Left cardiac atrium (tissue), 4 donors: ENCODE measurements at places on chromosomes 5 and 9. TPM values are rescaled to one million over a fixed set of nuclear protein-coding genes. Genes with fewer than 3 reads are reported as not detected.

The ZNF346 gene
- 9.9 TPM for total RNA-seq

The FOXD4 gene
- total RNA-seq = not detected

The HMGCR gene
- total RNA-seq = 19.6 TPM

The KIF2A gene
- total RNA-seq = 11.6 TPM

DNA sequence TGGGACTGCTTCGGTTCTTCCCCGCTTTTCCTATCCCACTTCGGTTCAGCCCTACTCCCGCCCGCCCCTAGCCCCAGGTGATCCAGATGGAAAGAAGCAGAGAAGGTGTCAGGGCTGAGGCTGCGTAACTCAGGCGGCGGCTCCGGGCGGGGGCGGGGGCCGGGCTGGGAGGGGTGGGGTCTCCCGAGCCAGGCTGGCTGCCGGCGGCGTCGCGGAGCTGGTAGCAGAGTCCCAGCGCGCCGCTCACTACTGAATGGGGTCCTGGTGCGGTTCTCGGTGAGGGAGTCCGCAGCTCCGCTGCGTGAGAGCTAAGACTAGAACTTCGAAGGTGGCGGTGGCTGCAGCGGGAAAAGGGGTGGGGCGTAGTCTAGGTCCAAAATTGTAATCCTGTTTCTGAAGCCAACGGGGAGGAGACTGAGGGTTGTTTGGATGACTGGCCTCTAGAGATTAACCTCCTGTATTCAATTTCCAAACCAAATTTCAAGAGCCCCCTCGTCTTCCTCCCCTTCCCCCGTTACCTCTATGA is 1.4 kb downstream of the PRR16 start:
- DNase-seq = peak; percentile 27

GRCh38 chr5:160175438-160176218 is 53.7 kb upstream of the FABP6 start:
- DNase-seq = peak; percentile 64

- DNase-seq = no peak
Measured at GRCh38 chr5:153974131-153974812, 64.4 kb downstream of the FAM114A2 start.

DNA sequence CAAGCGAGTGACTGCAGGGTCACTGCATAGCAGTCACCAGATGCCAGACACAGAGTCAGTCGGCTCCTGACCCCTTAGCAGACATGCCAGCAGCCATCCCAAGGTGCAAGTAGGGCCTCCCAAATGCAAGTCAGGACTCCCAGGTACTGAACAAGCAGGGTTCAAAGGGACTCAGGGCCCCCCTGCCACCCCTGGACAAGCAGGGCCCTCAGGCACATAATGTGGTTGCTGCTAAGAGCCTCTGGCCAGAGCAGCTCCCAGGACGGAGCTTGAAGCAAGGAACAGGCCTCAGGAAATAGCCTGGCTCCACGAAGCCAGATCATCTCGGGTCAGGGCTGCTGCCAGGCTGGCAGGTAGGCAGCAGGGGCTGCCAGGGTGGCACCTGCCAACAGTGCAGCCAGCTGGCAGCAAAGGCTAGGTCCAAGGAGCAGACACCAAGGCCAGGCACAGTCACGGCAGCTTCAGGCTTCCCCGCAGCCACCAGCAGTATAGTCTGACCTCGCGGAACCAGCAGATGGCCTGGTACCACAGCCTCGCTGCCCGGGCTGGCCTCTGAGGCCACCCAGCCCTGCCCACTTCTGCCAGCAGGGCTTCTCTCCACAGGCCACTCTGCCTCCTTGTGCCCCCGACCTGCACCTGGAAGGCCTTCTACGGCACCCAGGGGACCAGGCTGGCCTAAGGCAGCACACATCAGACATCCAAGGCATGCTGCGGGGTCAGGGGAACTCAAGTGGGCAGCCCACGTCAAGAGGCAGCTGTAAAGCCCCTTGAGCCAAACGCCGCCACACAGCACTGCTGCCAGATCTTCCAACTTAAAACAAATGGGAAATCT is 7.4 kb downstream of the EEIG1 start:
- DNase-seq = no peak

DNA sequence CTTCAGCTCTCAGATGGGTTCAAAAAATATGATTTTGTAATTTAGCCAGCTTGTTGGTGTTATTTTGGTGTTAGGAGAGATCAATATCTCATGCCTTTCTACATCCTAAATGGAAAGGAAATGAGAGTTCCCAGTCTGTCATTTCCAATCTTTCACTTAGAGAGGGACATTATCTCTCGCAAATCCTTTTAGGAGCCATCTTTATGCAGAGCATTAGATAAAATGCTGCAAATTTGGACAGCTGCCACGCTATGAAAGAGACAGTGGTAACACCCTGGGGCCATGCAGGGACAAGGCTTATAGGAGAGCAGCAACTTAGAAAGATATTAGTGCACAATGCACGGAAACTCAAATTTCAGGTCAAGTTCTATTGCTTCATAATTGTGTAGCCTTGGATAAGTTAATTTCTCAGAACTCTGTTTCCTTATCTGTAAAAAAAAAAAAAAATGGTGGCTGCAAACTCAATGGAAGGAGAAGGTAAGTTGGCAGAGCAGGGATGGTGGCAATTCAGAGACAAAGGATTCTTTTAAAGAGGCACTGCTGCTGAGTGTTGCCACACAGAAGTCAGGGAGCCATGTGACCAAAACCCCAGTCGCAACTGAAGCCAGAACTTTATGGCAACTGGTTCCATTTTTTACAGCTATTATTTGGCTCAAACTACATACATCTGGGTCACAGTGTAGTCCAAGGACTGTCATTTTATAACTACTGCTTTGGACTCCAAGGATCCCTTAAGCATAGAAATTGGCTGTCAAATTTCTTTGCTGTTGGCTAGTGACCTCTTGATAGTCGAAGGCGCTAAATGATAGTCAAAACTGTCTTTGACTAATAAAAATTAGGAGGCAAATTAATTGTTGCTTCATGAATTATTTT is 210.2 kb downstream of the FRMD3 start:
- no peak for DNase-seq

- DNase-seq = peak; percentile 16
Measured at GRCh38 chr5:135110785-135111596, 77.0 kb upstream of the PITX1 start.

- DNase-seq = no peak
Measured at GRCh38 chr5:116546033-116546742, 28.4 kb downstream of the SEMA6A start.

GRCh38 chr5:38603691-38604090 is 47.2 kb upstream of the LIFR start:
- DNase-seq = no peak

DNA sequence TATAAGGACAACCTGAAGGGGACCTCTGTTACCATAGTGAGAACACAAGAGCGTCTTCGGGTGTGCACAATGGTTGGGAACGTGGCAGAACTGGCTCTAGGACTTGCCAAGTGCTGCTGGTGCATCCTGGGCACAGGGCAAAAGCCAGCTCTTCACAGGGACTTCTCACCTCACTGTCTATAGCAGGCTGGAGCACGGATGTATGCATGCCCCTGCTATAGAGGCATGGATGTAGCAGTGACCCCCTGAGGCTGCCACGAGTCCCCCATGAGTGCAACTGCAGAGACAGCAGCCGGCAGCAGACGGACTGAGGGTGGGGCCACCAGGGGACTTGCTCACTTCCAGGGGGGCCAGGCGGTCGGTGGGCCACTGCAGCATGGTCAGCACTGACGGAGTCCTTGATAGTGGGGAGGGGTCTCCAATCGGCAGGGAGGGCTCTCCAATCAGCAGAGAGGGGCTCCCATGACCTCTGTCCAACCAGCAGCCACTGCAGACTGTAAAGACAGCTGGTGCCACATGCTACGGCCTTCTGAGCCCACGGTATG is 64.9 kb downstream of the SEMA4D start:
- DNase-seq = no peak
